Mesendoderm (in vitro differentiated cells): ENCODE measurements at places on chromosomes 2 and 18.
A peak's percentile ranks its signal among the peaks of the same experiment; 100 is the strongest.

DNA sequence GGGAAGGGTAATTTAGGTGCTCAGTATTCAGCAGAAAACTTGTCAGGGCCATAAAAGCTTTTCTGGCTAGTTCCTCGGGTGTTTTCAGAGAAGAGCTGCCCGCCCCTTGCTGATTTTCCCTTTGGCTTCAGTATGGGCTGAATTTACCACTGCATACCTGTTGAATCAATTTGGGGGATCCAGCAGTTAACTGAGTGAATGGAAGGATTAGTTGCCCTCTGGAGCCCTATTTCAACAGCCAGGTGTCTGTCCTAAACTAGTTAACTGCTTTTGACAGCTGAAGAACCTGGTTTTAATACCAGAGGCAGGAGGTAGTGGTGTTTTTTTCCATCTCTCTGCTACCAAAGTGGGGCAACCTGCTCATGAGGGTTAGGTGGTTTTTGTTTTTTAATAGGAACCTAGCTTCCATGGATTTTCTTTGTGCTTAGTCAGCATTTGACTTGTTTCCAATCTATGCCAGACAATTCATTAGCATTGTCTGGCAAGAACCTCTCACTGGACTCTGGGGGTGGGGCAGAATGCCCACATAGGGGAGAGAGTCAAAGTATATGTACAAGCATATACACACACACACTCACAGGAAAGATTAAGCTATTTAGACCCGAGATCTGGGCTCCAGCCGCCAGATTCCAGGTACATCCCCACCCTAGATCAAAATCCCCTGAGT lies 166.5 kb upstream of the SIX3 start:
- no peak for DNase-seq

- DNase-seq, result no peak
These were observed 67.8 kb downstream of the SLC66A2 start for GRCh38 chr18:79883461-79884293.

DNA sequence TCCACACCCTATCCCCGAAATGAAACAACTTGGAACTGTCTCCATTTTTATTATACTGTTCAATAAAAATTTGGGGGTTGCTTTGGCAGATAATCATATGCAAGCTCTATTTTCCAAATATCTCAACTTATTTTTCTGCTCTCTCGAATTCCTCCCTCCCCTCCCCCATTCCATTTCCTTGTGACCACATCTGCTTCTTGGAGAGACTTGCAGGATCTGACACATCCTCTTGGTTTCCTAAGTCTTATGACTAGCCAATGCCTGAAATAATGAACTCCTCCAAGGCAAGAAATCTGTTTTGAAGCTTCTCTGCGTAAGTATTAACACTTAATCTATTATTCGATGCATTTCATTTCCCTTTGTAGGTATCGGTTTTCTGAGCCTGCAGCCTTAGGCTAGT lies 16.1 kb downstream of the TGIF1 start:
- DNase-seq, result peak; percentile 69

GRCh38 chr2:53210538-53210937 lies 557.1 kb upstream of the CHAC2 start:
- peak; percentile 56 for DNase-seq

GRCh38 chr2:31778153-31778552 lies 197.4 kb upstream of the SRD5A2 start:
- DNase-seq, result no peak

GRCh38 chr18:30044496-30044895 lies 998.0 kb downstream of the DSC3 start:
- DNase-seq, result no peak

DNA sequence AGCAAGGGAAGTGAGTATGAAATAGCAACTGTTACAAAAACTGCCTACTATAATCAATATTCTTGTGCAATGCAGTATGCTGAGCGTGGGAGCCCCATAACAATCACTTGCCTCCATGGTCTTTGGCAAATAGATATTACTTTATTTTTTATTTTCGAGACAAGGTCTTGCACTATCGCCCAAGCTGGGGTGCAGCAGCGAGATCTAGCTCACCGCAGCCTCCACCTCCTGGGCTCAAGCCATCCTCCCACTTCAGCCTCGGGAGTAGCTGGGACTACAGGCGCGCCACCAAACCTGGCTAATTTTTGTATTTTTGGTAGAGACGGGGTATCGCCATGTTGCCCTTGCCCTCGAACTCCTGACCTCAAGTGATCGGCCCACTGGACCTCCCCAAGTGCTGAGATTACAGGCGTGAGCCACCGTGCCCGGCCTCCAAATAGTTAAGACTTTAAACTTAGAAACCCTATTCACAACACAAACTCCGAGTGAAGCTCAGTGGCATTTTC lies 1.2 kb upstream of the CCNT2 start:
- DNase-seq, result no peak

DNA sequence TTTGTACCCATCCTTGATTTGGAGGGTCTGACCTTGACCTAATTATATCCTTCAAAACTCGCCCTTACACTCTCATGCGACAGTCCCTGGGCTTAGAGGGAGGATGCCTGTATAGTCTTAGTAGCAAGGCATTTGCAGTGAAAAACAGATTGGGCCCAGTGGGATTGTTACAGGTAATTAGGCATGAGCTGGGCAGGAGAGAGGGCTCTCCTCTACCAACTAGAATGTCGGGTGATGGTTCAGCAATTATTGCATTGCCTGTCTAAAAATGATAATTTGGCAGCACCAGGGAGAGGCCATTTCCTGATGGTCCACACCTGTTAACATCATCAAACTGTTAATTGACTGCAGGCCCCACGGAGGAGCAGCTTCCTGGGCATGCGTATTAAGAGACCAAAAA lies 32.4 kb downstream of the COMMD1 start:
- no peak for DNase-seq

DNA sequence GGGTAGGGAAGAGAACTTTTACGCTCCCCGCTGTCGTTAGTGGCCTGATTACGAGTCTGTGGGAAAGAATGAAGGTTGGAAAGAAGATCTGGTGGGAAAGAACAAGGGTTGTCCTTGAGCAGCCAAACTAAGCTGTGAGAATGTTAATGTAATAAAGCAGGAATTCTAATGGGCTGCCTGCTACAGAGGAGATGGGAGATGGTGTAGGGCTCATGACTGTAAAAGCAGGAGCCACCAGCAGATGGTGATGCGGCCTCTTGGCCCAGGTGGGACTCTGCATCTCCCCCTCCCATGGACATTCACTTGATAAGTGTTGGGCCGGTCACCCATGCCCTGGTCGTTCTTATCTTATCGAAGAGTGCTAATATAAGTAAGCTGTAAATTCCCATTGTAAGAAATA lies 150.0 kb downstream of the NEDD4L start:
- peak; percentile 95 for DNase-seq
